NCI-H1930 (cell line): ENCODE measurements at places on chromosomes 6 and 20.

- no peak for DNase-seq
Measured at GRCh38 chr20:46751856-46752255, 42.4 kb downstream of the SLC2A10 start.

DNA sequence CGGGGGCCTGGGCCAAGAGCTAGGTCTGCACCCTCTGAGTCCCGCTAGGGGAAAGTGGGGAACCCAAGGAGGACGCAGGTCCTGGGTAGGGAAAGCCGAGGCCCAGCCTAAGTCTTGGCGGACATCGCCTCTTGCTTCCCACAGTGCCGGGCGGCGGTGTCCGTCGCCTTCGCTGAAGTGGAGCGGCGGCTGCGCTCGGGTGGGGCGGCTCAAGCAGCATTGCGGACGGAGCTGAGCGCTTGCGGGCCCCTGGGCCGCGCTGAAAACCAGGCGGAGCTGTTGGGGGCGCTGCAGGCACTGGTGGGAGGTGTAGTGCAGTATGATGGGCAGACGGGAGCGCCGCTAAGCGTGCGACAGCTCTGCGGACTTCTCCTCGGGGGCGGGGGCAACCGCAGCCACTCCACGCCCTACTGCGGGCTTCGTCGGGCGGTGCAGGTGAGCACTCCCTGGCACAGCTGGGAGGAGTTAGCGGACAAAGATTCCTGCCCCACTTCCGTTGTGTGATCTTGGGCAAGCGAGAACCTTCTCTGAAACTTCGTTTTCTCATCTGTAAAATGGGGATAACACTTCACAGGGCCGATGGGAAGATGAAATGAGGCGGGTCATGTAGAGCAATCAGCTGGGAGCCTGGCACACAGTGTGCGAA is 4.2 kb downstream of the PRSS16 start:
- DNase-seq: peak; percentile 86

GRCh38 chr6:37713529-37714119 is 15.9 kb upstream of the MDGA1 start:
- no peak for DNase-seq

DNA sequence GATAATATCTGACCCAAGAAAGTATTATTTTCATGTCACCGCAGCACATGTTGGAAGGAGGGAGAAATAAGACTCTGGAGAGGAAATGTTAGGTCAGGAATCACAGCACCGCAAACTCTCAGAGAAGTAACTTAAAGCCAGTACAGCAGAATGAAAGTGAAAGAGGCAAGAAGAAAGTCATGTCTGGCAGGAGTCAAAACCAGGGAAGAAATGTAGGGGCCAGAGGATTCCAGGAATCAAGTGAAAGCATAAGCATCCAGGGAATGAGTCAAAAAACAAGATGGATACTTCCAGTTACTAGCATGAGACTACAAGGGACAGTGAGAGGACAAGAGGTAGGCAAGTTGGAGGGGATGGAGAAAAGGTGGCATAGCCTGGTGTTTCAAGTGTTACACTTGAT is 80.4 kb downstream of the AK9 start:
- DNase-seq: no peak

GRCh38 chr20:5197847-5198650 is 71.2 kb downstream of the CDS2 start:
- no peak for DNase-seq

DNA sequence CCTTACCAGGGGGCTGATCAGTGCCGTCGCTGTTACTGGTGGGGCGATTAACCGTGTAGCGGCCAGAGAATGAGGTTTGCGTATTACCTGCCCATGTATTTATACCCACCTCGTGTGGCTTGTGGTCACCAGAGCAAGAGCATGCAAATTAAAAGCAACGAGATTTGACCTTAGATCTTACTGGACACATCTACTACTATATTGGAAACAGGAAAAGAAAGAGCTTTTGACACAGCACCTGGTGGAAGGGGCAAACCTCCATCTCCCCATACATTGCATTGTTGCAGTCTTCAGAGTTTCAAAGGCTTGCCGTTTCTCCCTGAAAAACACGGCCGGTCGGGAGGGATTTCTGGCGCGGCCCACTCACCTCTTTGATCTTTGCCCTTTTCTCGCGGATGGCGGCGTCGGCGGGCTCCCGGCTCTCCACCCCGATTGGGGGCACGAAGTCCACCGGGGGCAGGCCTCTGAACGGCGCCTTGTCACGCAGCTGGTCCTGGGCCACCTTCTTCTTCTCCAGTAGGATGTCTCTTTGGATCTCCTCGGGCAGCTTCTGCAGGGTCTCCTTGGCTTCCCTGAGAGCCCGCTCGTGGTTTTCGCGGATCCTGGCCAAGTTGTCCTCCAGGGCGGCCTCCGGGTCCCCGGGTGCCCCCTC is 1.3 kb downstream of the MAN1A1 start:
- DNase-seq: no peak

DNA sequence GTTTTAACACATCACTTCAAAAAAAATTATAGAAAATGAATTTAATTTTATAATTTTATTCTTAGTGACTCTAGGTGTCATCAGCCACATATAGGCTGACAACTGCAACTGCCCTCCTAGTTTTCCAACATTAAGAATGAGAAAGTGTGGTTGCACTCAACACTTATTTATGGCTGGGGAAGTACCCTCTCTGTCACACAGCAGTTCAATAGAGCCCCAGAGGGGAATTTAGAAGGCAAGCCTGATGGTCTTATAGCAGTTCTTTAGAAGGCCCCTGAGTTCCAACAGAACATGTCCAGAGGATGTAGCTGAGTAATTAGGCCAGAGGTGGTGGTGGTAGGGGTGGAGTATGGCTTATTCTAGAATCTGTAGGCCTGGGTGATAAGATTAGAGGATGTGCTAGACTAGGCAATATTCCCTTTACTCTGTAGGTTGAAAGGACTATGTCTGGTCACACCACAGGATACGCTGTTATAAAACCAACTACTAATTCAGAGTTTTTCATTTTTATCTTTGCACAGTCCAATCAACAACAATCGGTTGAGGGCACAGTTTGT is 226.5 kb upstream of the CITED2 start:
- DNase-seq: no peak

GRCh38 chr20:2178318-2179232 is 76.9 kb downstream of the STK35 start:
- DNase-seq: no peak

DNA sequence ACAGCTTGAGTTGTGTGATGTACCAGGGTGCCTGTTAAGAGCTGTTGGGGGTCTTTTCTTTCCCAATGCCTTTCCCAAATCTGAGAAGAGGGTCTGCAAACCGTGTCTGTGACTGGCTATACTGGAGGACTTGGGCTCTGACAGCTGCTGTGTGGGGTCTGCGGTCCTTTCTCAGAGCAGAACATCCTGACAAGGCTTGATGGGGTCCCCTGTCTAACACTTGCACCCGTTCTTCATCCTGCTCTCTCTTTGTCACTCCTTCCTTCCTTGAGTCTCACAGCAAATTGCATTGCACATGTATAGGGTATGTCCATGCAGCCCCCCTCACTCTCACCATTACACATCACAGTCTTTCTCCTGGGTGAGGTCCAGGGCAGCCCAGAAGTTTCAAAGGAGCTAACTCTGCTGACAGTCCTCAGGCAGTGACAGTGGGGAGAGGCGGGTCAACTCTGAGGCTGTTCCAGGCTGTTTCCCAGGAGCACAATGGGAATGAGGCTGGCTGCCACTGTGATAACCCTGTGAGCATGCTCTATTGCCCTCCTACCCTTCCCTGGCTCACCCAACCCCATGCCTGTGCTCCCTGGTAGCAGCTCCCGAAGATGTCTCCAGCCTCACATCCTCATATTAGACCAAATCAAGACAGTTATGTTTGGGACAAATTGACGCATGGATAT is 163.2 kb upstream of the GGTLC1 start:
- no peak for DNase-seq

- no peak for DNase-seq
Measured at GRCh38 chr6:54058236-54058635, 53.0 kb upstream of the MLIP start.

- no peak for DNase-seq
Measured at GRCh38 chr20:5390720-5391119, 74.0 kb upstream of the PROKR2 start.

DNA sequence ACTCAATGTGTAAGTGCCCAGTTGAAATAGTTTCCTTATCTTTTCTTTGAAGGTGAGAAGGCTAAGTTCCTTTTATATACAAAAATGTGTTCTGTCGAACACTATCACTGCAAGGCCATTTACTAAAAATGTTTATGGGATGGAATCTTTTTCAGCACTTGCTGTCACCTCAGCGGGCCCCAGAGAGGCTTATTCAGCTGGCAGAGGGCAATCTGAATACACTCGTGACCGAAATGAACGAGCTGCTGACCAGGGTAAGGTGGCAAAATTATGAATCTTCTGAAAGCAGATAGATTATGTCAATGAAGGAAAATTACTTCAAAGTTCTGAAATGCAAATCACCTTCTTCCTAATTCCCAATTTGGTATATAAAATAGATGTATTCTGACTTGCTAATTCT is 340.2 kb downstream of the ARHGAP18 start:
- DNase-seq: no peak

DNA sequence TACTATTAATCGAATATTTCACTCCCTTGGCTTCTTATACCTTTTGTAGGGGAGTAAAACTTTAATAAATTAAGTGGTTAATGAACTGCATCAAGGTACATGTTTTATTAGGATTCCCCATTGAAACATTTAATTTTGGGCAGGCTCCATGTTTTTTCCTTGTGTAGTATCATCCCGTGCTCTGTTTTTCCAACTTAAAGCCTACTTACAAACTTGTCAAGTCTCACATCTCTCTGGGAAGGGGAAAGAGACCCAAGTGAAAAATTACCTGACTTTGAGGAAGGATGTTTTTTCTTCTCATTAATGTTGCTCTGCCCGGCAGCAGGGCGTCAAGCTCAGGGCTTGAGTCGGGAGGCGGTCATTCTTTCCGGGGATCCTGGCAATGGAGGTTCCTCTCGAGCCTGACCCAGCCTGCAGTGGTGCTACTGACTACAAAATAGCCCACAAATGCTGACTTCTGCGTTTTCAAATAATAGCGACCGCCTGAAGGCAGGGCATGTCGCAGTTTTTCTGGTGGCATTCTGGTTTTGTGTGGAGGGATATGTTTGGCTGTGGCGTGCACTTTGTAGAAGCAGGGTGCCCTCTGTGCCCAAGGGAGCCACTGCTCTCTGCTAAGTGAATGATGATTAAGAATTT is 2.4 kb downstream of the DSP start:
- no peak for DNase-seq

DNA sequence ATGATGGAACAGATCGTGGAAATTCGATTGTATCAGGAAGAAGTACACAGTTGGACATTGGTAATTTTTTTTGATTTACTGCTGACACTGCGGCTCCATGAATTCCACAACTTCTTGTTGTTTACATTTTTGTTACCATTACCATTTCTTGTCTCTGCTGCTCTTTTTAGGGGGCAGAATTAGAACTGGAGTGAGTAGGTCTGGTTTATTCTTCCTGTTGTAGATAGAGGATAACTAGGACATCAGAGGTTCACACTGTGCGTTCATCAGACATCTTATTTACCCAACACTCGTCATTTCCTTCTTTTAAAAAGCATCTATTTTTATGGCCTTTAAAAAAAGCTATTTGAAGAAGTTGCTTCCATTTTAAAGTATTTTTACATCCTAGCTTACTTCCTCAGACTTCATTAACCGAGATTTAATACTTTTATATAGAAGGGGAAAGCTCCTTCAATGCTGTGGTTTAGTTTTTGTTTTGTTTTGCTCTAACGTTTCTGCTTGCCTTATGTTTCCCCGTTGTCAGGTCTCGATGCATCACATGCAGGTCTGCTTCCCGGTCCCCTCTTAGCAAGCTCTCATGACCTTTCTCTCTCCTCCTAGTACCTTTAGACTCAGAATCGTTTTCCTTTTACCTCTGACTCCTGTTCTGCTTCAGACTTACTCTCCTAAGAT is 139.1 kb downstream of the ARID1B start:
- DNase-seq: no peak

- DNase-seq: no peak
Measured at GRCh38 chr20:25422032-25422431, 14.6 kb downstream of the GINS1 start.

DNA sequence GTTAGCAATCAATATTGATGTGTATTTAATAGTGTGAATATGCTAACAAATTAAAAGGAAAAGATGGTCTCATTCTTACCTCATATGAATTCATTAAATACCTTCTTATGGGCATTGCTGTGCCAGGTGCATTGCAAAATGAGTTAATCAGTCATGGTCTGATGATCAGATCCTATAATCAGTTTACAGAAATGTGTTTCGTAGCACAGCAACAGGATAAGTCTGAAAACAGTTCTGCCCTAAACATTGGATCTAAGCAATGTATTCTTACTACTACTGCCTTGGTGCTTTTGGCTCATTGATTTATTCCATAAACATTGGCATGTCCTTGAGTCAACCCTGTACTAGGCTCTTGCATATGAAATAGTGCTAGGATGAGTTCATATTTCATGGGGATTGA is 417.0 kb upstream of the JAG1 start:
- DNase-seq: no peak

GRCh38 chr6:80005406-80005805 is 957 bp downstream of the TTK start:
- DNase-seq: no peak

- no peak for DNase-seq
Measured at GRCh38 chr20:22402550-22402949, 181.8 kb downstream of the FOXA2 start.

GRCh38 chr20:51651921-51652549 is 109.5 kb upstream of the NFATC2 start:
- no peak for DNase-seq

DNA sequence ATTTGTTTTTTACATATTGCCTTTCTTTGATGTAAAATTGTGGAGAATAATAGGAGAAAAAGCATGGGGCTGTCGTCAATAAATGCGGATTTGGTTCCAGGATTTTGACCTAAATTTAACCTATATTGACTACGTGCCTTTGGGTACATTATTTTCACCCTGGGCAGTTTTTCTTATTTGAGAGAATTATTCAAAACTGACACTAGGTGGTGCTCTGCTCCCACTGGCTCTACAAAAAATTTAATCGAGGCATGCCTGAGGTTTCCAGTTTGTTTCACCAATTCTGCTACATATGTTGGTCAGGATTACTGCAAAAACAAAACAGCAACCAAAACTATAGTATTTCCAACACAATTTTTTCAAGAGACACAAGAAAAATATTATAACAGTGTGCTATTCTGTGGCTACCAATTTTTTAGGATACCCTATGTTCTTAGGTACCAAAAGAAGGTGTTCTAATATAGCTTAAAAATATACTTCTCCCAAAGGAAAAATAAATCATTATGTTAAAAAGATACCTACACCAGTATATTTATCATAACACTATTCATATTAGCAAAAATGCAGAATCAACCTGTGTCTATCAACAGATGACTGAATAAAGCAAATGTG is 48.6 kb upstream of the FABP7 start:
- DNase-seq: peak; percentile 36

GRCh38 chr6:131143319-131143718 is 8.1 kb downstream of the AKAP7 start:
- no peak for DNase-seq

GRCh38 chr6:41464481-41464880 is 81.7 kb upstream of the FOXP4 start:
- no peak for DNase-seq

- no peak for DNase-seq
Measured at GRCh38 chr20:48662711-48663110, 165.1 kb downstream of the PREX1 start.
